ENCODE measurements at places on chromosomes 16 and 17.
A peak's percentile ranks its signal among the peaks of the same experiment; 100 is the strongest.

GRCh38 chr17:58402047-58402446, 15.3 kb downstream of the RNF43 start:
- DNase-seq, result peak; percentile 67

DNA sequence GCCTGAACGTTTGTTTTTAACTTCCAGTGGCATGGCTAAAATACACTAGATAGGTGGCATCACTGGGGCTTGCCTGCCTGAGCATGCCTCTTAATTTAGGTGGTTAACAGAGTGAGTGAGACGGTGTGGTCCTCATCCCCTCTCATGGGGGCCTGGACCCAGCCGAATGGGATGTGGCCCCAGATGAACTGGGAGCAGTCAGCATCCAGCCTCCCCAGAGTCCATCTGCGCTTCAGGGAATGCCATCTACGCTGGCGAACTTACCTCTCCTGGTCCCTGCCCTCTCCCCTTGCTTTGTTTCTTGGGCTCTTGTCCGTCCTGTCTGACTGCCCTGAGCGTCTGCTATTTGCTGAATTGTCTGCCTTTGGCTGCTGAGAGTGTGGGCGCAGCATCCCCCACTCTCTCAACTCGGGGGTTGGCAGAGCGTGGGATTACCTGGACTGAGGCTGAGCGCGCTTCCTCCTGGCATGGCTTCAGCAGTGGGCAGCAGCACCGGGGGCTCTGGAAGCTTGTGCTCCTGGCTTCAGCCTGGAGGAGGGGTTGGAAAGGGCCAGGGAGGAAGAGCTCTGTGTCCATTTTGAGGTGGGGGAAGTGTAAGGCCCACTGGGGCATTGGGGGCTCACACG, 2.1 kb downstream of the RAB40C start:
- no peak for DNase-seq

DNA sequence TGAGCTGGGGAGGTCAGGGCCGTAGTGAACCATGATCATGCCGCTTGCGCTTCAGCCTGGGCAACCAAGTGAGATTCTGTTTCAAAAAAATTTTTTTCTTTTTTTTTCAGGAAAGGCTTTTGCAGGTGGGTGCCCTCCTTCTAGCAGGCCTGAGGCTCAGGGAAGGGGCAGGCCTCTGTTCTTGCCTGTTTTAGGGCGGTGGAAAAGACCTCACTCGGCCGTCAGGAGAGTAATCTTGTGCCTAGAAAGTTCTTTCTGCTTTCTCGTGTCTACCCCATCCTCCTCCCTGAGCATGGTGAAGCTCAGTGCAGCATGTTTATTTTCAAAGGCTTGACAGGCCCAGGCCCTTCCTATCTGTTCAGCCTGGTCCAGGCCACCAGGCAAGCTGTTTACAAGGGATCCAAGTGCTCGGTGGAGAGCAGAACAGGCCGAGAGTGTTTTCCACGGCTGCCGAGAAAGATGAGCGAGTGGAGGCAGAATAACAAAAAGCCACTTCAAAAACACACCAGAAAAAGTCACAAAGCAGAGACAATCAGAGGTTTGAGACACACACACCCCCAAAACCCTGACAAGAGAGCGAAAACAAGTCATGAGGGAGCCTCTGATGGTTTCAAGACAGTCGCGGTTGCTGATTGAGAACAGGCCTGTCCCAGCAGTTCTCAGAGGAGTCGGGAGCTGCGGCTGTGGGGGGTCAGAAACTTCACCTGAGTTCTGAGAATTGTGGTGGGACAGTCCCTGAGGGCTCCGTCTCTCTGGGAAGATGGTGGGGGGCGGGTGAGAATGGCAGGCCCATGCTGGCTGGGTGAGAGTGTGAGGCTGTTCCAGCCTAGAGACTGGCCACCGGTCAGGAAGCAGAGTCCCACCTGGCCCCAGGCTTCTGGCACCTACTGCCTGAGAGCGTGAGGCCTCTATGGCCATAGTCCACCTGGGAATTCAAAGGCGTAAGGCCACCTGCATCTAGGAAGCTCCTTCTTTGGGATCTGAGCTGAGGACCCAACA, 37.5 kb upstream of the CCR7 start:
- no peak for DNase-seq

DNA sequence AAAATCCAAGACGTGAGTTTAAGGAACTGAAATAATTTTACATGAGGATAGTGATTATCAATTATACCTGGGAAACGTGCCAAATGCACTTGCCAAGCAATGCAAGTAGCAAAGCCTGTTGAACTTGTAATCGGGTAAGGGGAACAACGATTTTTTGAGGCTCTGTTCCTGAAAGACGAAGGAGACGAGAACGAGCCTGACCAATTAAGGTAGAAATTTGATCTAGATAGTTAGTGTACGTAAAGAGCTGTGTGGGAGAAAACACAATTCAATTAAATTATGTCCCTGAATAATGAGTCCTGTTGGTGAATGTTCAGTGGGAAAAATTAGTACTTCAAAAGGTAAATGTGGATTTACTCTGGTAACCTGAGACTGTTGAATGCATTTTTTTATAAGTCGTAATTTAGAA, 17.7 kb upstream of the KCTD5 start:
- DNase-seq, result no peak

DNA sequence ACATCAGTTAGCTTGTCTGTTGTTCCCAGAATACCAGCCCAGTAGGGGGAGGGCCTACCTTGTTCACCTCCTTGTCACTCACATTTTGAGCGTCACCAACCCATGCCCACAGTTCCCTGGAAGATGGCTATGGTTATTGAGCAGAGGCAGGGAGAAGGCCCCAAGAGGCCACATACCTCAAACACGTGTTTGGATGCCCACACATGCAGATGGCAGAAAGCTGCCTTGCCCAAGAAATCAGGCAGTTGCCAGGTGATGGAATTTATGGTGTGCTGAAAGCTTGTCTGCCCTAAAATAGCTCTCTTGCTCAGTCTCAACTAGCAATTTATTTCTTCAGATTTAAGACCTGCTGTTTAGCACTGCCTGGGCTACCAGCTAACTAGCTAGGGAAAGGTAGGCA, 16.5 kb upstream of the CMTM4 start:
- DNase-seq, result no peak

DNA sequence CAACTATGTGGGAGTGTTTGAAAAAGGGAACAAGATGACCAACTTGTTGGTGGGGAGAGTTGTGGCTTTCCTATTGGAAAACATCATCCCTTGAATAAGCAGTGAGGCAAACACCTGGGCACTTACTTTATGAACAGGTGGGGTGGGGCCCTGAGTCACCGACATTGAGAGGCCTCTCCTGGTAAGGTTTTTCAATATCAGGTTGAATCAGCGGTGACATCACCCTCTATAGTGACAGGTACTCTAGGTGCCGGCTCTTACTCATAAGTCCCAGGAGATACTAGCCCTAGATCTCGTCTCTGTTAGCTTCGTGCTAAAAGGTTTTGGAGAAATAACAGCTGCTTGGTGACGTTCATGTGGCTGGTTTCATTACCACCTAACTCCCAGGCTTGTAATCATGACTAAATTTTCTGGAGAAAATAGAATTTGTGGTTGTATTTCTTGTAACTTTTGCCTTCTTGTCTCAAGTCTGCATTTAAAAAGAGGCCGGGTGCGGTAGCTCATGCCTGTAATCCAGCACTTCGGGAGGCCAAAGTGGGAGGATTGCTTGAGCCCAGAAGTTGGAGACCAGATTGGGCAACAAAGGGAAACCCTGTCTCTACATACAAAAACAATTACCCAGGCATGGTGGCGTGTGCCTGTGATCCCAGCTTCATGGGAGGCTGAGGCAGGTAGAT, 19.3 kb downstream of the CDH1 start:
- DNase-seq, result peak; percentile 42

All from Daoy (cell line).